ENCODE measurements at places on chromosomes 1 and 21.

DNA sequence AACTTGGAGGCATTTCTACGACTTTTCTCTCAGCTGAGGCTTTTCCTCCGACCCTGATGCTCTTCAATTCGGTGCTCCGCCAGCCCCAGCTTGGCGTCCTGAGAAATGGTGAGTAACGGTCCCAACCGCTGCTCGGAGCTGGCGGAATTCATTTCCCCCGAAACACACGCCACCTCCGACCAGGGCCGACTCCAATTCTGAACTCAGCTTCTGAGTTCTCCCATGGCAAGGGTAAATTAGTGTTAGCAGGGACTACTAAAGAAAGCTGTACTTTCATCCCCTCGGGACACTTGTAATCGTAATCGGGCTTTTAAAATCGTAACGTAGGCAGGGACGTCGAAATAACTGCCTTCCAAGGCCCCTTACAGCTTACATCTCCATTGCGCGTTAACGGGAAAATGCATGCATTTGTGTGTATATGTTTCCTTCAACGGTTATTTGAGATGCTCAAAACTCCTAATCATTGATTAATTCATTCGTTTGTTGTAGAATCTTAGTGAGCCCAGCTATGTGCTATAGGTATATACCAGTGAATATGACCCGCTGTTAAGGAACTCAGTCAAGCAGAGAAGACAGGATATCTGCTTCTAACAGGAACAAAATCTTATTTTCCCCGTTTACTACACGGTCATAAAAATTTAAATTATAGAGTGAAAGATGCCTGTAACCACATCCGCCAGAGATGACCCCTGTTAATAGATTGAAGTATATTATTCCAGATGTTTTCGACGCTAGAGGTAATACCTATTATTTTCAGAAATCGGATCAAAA is 472 bp downstream of the DTL start:
- no peak for DNase-seq

DNA sequence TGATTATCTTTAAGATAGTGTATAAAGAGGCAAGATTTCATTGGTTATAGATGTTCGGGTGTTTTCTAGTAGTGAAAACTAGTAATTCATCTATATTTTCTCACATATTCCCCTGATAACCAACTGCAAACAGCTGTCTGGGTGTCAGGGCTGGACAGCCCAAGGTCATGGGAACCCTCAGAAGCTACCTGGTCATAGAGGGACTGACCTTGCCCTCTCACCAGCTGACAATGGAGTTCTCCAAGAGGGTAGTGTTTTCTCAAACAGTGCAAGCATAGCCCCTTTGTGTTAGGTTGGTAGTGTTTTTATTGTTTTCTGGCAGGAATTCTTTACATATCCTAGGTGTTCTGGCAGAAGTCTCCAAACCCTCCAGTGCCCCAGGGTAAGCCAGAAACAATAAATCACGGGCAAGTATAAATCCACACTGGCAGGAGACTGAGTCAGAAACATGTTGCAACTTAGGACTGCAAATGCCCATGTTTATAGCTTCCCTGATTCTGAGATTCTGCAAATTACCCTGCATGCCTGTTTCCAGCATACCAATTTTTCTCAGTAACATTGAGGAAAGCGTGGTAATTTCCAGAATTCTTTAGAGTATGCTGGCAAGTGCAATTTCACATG is 82.8 kb upstream of the ATP1A1 start:
- DNase-seq = no peak

DNA sequence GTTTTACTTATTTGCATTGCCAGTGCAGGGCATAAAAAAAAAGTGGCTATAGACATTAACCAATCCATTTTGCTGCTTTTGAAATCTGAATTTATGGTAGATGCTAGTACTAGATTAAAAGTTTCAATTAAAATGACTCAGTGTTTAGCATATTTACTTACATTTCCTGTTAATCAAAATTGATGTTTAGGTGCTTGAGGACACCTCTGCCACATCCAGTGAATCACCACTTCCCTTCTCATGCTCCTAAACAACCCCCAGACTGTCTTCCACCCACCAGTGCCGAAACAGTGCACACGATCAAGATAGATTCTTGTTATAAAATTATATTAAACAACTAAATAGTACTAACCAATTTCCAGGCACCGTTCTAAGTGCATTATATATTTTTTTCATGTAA is 32.7 kb downstream of the HSD17B7 start:
- DNase-seq = no peak

- DNase-seq = no peak
Measured at GRCh38 chr1:63675420-63675931, 82.3 kb downstream of the PGM1 start.

- no peak for DNase-seq
Measured at GRCh38 chr1:115781851-115782250, 13.3 kb upstream of the CASQ2 start.
